ENCODE measurements at places on chromosomes 12 and 14. TPM values are rescaled to one million over a fixed set of nuclear protein-coding genes. Genes with fewer than 3 reads are reported as not detected.
A peak's percentile ranks its signal among the peaks of the same experiment; 100 is the strongest.

Gene CD27
- total RNA-seq, result not detected

- no peaks in the 10 kb centered on the region for H3K36me3 ChIP-seq
- H3K27ac ChIP-seq, result no peak overlapping the region
- H3K4me1 ChIP-seq, result no peaks in the 10 kb centered on the region
- DNase-seq, result no peak
- no peaks in the 10 kb centered on the region for H3K27me3 ChIP-seq
Observed at GRCh38 chr12:104436790-104437189, 20.0 kb upstream of the CHST11 start.

DNA sequence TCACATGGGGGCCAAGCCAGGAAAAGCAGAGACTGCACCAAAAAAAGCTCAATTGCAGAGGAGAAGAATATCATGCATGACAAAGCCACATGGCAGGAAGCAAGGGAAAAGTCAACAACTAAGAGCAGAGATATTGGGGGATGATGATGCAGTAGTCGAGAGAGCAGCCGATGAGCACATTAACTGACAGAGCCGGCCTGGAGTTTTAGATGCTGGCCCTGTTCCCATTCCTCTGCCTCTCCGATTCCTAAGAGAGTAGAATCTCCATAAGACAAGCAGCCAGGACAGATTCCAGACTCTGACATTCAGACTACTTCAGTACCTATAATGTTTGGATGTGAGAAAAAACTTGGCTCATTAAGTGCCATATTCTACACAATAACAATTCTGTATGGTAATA is 155.9 kb downstream of the KCNH5 start:
- H3K4me1 ChIP-seq, result no peaks in the 10 kb centered on the region
- H3K36me3 ChIP-seq, result no peaks in the 10 kb centered on the region
- no peak overlapping the region for H3K27ac ChIP-seq
- no peak overlapping the region for H3K4me3 ChIP-seq
- H3K27me3 ChIP-seq, result no peaks in the 10 kb centered on the region

Gene OAS1
- 18.8 TPM for total RNA-seq

- H3K36me3 ChIP-seq, result no peaks in the 10 kb centered on the region
- no peak for DNase-seq
- H3K27ac ChIP-seq, result no peak overlapping the region
- H3K4me3 ChIP-seq, result no peak overlapping the region
- peaks cover 31% of the 10 kb centered on the region for H3K4me1 ChIP-seq
- no peaks in the 10 kb centered on the region for H3K27me3 ChIP-seq
Observed at GRCh38 chr14:55092341-55092740, 36.7 kb upstream of the LGALS3 start.

DNA sequence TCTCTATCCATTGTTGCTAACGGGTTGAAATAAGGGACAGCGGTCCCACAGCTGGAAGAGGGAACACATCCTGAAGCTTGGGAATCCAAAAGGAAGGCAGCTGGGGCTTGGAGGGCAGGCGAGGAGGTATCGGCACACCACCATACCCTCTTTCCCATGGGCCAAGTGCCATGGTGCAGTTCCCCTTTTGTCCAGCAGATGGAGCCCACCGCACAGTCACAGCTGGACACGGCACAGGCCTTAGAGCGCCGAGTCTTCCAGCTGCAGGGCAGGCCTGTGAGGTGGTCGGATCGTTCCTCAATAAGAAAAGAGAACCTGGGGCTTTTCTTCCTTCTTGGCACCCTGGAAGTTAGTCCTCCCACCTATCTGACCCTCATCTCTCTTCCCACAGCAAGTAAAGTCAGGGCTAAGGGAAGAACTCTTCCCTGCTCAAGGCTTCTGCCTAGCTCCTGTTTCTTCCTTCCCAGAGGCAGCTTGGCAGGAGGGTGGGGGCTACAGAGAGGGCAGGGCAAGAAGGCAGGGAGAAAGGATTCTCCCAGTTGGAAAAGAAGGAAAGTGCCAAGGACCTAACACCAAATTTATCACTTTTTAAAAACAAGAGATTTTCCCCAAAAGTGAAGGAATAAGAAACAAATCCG is 8.6 kb downstream of the PPP1R1A start:
- DNase-seq, result peak; percentile 75
- no peak overlapping the region for H3K4me3 ChIP-seq
- H3K27me3 ChIP-seq, result peaks cover 94% of the 10 kb centered on the region
- H3K36me3 ChIP-seq, result no peaks in the 10 kb centered on the region
- no peaks in the 10 kb centered on the region for H3K4me1 ChIP-seq

Gene TEAD4
- total RNA-seq, result 47.7 TPM

Gene KLRK1
- total RNA-seq, result not detected

GRCh38 chr14:99441918-99442317 is 38.7 kb downstream of the SETD3 start:
- no peak for DNase-seq
- H3K27ac ChIP-seq, result no peak overlapping the region
- H3K4me1 ChIP-seq, result no peaks in the 10 kb centered on the region

Gene KLRC1
- not detected for total RNA-seq

DNA sequence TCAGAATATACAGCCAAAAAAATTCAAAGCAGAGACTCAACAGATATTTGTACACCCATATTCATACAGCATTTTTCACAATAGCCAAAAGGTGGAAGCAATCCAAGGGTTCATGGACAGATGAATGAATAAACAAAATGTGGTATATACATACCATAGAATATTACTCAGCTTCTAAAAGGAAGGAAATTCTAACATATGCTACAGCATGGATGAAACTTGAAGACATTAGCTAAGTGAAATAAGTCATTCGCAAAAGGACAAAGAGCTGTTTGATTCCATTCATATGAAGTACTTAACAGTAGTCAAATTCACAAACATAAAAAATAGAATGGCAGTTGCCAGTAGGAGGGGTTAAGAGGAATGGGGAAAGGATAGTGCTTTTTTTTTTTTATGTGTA is 91.8 kb upstream of the ARID2 start:
- no peaks in the 10 kb centered on the region for H3K27me3 ChIP-seq
- H3K36me3 ChIP-seq, result no peaks in the 10 kb centered on the region
- no peak for DNase-seq

DNA sequence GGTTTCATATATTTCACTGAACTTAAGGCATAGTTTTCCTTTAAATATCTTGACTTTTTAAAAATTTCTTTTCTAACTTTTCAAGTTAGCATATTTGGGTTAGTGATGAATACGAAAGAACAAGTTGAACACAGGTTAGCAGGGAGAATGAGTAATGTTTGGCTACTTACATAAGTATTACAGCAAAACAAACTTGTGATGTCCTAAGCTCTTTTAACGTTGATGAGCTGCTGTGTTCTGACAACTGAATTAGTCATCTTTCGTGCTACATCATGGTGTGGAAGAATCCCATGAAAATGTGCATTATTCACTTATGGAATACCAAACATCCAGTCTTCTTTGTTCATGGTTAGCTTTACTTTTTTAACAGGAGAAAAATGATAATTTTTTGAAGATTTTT is 36.3 kb upstream of the PDZRN4 start:
- no peaks in the 10 kb centered on the region for H3K4me1 ChIP-seq
- DNase-seq, result peak; percentile 40

- no peaks in the 10 kb centered on the region for H3K4me1 ChIP-seq
- H3K4me3 ChIP-seq, result no peak overlapping the region
- no peak overlapping the region for H3K27ac ChIP-seq
- H3K27me3 ChIP-seq, result no peaks in the 10 kb centered on the region
- no peaks in the 10 kb centered on the region for H3K36me3 ChIP-seq
- no peak for DNase-seq
Observed at GRCh38 chr12:43109631-43110345, 442.2 kb downstream of the ADAMTS20 start.

- H3K36me3 ChIP-seq, result no peaks in the 10 kb centered on the region
- H3K27ac ChIP-seq, result no peak overlapping the region
- H3K27me3 ChIP-seq, result no peaks in the 10 kb centered on the region
- no peak for DNase-seq
- no peak overlapping the region for H3K4me3 ChIP-seq
Observed at GRCh38 chr12:66596199-66596598, 82.7 kb downstream of the GRIP1 start.

GRCh38 chr12:100225491-100225890 is 24.9 kb downstream of the ACTR6 start:
- no peaks in the 10 kb centered on the region for H3K36me3 ChIP-seq
- no peak overlapping the region for H3K27ac ChIP-seq
- no peaks in the 10 kb centered on the region for H3K27me3 ChIP-seq

- no peak overlapping the region for H3K4me3 ChIP-seq
- no peak for DNase-seq
- H3K27ac ChIP-seq, result peak overlapping the region; percentile 64
- no peaks in the 10 kb centered on the region for H3K27me3 ChIP-seq
Observed at GRCh38 chr14:61462566-61463193, 141.3 kb downstream of the PRKCH start.

- no peaks in the 10 kb centered on the region for H3K36me3 ChIP-seq
- H3K27me3 ChIP-seq, result no peaks in the 10 kb centered on the region
- H3K4me1 ChIP-seq, result no peaks in the 10 kb centered on the region
- H3K27ac ChIP-seq, result no peak overlapping the region
- H3K4me3 ChIP-seq, result no peak overlapping the region
Observed at GRCh38 chr12:71799106-71799505, 40.5 kb upstream of the TBC1D15 start.

GRCh38 chr14:90487462-90487861 is 90.6 kb downstream of the CALM1 start:
- no peaks in the 10 kb centered on the region for H3K4me1 ChIP-seq
- no peaks in the 10 kb centered on the region for H3K36me3 ChIP-seq
- no peak overlapping the region for H3K4me3 ChIP-seq
- no peak for DNase-seq
- no peaks in the 10 kb centered on the region for H3K27me3 ChIP-seq
- H3K27ac ChIP-seq, result no peak overlapping the region

Gene SLC2A14
- total RNA-seq, result not detected

DNA sequence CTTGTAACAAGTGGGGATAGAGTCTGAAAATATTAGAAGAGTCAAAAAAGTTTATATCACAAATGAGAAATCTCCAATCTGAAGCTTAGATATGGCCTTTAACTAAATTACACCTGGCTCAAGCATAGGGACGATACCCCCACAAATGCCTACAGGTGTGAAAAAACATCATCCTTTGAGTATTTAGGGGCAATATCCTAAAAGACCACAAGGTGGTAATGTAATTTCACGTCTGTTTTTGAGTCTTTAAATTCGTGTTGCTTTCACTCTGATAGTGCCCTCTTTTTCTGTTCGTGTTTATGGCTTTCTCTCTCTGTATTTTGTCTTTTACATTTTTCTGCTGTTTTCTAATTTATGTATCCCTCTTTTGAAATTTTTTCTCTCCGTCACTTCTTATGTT is 84.3 kb downstream of the ETNK1 start:
- no peak overlapping the region for H3K4me3 ChIP-seq
- H3K27ac ChIP-seq, result no peak overlapping the region
- no peak for DNase-seq
- no peaks in the 10 kb centered on the region for H3K36me3 ChIP-seq
- H3K27me3 ChIP-seq, result 0 out of 2 replicates have a peak, but pooled peaks cover 5% of the 10 kb centered on the region

GRCh38 chr14:32190673-32191072 is 11.2 kb upstream of the RNU6-7 start:
- H3K36me3 ChIP-seq, result no peaks in the 10 kb centered on the region
- no peak for DNase-seq
- no peak overlapping the region for H3K4me3 ChIP-seq
- no peaks in the 10 kb centered on the region for H3K27me3 ChIP-seq

DNA sequence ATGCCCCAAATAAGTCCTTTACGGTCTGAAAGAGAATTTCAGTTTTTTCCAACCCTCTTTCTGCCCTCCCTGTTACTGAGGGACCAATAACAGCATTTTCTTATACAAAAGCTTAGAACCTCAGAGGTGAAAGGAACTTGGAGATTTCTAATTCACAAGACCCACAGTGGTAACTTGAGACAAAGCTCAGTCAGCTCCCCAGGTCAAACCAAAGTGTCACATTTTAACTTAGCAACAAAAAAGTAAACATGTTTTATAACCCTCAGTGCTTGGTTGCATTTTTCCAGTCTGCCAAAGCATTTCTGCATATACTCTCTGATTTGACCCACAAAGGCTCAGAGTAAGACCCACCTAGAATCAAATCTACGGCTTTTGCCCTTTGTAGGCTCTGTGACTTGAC is 415.2 kb downstream of the VRK1 start:
- no peak overlapping the region for H3K27ac ChIP-seq
- no peak overlapping the region for H3K4me3 ChIP-seq
- DNase-seq, result no peak
- peaks cover 46% of the 10 kb centered on the region for H3K27me3 ChIP-seq

DNA sequence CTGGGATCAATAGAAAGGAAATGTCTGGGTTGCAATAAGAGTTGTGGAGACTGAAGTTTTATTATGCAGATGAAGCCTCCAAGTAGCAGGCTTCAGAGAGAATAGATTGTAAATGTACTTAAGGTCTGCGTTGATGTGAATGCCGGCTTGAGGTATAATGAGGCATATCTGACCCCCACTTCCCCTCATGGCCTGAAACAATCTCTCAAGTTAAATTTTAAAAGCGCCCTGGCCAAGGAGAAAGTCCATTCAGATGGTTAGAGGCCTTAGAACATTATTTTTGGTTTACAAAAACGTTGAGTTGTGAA is 28.3 kb upstream of the HIGD1C start:
- H3K4me1 ChIP-seq, result peaks cover 19% of the 10 kb centered on the region
- H3K27ac ChIP-seq, result no peak overlapping the region
- H3K4me3 ChIP-seq, result no peak overlapping the region
- no peaks in the 10 kb centered on the region for H3K27me3 ChIP-seq
- no peaks in the 10 kb centered on the region for H3K36me3 ChIP-seq
- no peak for DNase-seq

Gene ART4
- not detected for total RNA-seq

- no peak for DNase-seq
- H3K36me3 ChIP-seq, result no peaks in the 10 kb centered on the region
- peaks cover 30% of the 10 kb centered on the region for H3K27me3 ChIP-seq
- no peak overlapping the region for H3K27ac ChIP-seq
Observed at GRCh38 chr14:89367779-89368120, 49.3 kb downstream of the FOXN3 start.

- H3K4me1 ChIP-seq, result no peaks in the 10 kb centered on the region
- no peak within 1 kb of the TSS for H3K4me3 ChIP-seq
- H3K36me3 ChIP-seq, result no peaks in the 10 kb centered on the region
Observed at GRCh38 chr12:52573743-52574142, at the start of gene KRT74. TSS of gene KRT74 (minus strand) at chr12:52573843. CDS start at chr12:52573777, 66 bp downstream.
